Occipital lobe (tissue), 3 donors: ENCODE measurements at places on chromosomes 2 and 18. TPM values are rescaled to one million over a fixed set of nuclear protein-coding genes. Genes with fewer than 3 reads are reported as not detected.
A peak's percentile ranks its signal among the peaks of the same experiment; 100 is the strongest.

Gene BCL11A
- total RNA-seq = 128 TPM

DNA sequence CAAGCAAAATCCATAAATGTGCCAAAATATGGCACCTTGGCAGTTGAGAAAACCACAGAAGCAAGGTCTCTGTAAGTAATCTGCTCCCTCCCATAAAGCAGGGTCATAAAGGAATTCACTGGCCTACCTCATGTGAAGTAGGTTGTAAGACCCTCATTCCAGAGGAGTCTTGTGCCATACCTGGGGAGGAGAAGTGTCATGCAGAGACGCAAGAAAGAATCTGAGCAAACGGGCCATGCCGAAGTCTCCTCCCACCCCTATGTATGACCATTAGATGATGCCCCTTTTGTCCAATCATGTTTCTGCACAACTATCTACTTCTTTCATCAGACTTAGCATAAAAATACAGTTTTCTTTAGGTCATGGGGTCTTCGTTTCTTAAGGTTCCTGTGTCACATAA lies 14.6 kb downstream of the NMUR1 start:
- DNase-seq = no peak

- DNase-seq = no peak
Observed at GRCh38 chr2:173118395-173118794, 42.7 kb downstream of the MAP3K20 start.

Gene CCDC102B
- 20.1 TPM for total RNA-seq

DNA sequence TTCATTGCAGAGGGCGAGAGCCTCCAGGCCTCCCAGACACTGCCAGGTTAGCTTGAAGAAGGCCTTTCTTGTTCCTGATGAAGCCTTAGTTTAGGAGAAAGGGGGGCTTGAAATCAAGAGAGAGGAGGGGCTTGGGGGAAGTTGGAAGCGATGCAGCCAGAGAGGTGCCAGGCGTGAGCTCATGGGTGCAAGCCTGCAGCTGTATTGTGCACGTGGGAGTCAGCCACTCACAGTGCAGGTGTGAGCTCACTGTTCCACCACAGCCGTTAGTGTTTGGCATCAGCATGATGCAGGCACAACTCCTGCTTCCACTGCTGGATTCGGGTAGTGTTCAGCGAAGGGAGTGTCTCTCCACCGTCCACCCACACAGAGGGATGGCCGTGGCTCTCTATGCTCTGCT lies 68.4 kb upstream of the ALPP start:
- peak; percentile 35 for DNase-seq

- DNase-seq = no peak
Observed at GRCh38 chr2:136310797-136311603, 193.1 kb upstream of the CXCR4 start.

DNA sequence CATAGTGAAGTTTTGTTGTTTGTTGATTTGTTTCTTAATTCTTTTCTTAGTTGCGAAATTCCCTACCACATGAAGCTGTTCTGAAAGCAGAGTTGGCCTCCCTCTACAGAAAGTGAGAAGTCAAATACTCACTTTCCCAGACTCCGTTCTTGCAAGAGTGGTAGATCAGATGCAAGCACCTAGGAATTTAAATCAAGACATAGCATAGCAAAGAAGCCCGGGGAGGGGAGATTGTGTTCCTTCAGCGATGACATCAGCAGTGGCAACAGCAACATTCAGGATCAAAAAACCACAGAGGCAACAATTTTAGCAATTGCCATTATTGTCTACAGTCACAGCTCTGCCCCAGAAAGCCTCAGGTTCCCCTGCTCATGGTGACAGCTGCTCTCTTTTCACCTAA lies 580.0 kb downstream of the RNF144A start:
- no peak for DNase-seq

- DNase-seq = no peak
Observed at GRCh38 chr2:6967301-6967700, 50.1 kb downstream of the RNF144A start.

Gene RUFY4
- total RNA-seq = 0.78 TPM

DNA sequence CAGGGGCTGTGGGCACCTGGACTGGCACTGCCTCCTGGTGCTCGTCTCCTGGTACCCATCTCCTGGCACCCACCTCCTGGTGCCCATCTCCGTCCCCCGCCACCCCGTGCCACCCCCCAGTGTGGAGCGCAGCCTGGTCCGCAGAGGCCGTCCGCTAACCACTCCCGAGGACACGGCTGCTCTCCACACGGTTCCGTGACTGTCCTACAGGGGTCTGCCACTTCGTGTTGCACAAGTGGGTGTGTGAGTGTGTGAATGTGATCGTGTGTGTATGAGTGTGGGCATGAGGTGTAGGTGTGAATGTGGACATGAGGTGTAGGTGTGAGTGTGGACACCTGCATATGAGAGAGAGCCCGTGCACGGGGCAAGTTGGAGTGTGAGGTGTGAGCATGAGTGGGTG lies 119.4 kb upstream of the HS6ST1 start:
- DNase-seq = no peak

- no peak for DNase-seq
Observed at GRCh38 chr2:236967499-236967783, 118.2 kb upstream of the COPS8 start.

GRCh38 chr18:74139411-74139810 lies 8.2 kb downstream of the FBXO15 start:
- no peak for DNase-seq

GRCh38 chr2:152099367-152100050 lies 665 bp upstream of the CACNB4 start:
- peak; percentile 19 for DNase-seq

DNA sequence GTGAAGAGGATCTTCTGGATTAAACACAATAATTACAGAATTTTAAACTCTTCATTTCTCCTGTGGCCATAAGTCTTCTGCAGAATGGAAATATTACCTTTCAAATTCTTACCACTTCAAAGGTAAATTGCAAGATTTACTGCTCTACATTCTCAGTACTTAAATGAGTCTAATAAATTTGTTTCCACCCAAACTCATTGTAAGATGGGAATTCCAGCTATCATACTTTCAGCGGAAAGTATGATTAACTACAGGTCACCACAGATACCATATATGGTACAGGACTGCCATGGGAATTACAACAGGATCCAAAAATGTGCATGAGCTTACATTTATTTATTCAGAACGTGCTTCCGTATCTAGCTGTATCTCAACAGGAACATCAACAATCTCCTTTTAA lies 3.1 kb downstream of the DSC3 start:
- no peak for DNase-seq

- no peak for DNase-seq
Observed at GRCh38 chr2:46241344-46241743, 55.9 kb upstream of the EPAS1 start.

GRCh38 chr2:182540252-182540651 lies 113.4 kb upstream of the PDE1A start:
- no peak for DNase-seq

Gene MCEE
- 10.3 TPM for total RNA-seq

DNA sequence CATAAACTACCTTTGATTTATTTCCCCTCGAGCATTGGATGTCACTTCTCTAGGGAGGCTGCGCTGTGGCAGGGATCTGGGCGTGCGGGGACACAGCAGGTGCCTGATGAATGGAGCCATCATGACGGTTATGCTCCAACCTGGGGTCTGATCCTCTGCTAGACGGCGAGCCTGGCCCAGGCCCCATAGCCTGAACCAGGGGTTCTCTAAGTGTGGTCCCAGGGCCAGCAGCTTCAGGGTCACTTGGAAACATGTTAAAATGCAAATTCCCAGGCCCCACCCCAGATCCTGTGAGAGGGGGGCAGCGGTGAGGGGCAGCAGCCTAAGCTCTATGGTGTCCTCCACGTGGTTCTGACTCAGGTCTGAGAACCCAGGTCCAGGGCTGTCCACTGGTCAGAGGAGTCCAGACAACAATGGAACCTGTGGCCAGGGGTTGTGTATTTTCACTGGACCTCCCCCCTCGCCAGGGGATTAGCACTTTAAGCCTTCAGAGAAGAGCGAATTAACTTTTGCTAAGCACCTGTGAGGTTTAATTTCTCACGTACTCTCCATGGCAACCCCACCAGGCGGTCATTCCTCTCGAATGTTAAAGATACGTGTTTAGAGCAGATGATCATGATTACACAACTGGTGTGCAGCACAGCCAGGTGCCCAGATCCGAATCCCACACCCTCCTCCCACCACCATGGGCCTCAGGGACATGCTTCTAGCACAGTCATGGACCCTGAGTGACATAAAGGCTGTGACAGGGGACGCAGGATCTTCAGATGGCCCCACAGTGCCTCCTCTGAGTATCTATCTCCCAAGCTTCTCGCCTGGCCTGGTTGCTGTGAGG lies 1.6 kb upstream of the ARHGEF4 start:
- DNase-seq = no peak

- no peak for DNase-seq
Observed at GRCh38 chr2:10431797-10432196, 16.3 kb downstream of the ODC1 start.

DNA sequence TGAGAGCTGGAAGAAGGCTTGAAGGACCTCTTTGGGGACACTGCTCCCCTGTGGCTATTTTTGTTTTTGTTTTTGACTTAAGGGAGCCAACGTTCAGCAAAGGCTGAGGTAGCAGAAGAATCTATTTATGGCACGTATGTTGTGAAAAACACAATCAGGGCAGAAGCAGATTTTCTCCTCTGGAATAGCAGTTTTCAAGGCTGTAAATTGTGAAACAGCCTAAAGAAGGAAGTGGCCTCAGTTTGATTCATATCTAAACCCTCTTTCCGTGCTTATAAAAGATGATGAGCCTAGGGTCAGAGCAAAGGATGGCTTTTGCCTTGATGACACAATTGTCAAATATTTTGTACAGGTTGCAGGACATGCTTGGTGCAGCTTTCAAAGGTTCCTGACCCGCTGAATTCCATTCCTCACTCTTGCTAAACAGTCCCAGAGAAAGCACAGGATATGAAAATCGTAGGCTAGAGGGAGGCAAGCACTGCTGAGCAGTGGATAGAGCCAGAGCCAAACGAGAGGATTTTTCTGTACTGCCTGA lies 106.2 kb upstream of the DLX2 start:
- DNase-seq = no peak

DNA sequence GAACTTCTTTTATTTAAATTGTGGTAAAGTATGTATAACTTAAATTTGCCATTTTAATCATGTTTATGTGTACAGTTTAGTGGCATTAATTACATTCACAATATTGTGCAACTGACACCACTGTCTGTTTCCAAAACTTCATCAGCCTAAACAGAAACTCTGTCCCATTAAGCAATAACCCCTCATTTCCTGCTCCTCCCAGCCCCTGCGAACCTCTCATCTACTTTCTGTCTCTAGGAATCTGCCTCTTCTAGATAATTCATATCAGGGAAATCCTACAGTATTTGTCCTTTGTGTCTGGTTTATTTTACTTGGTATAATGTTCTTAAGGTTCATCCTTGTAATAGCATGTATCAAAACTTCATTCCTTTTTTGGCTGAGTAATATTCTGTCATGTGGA lies 75.1 kb downstream of the BOLA3 start:
- no peak for DNase-seq

Gene DSG2
- total RNA-seq = 3.3 TPM

- no peak for DNase-seq
Observed at GRCh38 chr18:56992777-56993176, 154.1 kb upstream of the BOD1L2 start.

DNA sequence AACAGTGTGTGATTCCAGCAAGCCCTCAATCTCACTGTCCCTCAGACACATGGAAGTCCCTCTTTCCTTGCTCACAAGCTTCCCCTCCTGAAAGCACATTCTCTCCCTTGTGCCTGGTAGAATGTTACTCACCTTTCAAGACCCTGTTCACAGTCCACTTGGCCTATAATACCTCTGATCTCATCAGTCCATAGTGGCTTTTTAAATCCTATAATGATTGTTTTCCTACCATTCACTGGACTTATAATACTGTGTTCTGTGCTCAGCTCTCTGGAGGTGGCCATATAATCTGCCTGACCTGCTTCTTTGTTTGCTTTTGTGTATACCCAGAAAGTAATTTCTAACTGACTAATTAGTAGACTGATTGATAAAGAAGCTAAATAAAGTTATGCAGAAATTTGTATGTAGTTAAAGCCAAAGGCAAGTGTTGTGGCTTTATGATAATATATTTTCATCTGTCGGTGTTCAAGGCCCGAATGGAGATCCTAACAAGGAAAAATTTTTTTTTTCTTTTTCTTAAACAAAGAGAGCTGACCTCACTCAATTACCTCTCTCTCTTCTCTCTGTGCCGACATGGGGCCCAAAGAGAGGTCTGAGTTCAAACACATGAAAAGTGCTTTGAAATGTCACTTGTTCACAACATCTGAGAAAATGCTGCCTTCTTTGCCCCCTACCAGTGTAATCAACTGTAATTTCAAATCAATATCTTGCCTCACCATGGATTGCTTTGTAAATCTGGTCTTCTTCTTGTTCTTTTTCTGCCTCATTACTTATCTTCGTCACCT lies 1033.0 kb upstream of the PIK3C3 start:
- no peak for DNase-seq

Gene TACR1
- 0.47 TPM for total RNA-seq

DNA sequence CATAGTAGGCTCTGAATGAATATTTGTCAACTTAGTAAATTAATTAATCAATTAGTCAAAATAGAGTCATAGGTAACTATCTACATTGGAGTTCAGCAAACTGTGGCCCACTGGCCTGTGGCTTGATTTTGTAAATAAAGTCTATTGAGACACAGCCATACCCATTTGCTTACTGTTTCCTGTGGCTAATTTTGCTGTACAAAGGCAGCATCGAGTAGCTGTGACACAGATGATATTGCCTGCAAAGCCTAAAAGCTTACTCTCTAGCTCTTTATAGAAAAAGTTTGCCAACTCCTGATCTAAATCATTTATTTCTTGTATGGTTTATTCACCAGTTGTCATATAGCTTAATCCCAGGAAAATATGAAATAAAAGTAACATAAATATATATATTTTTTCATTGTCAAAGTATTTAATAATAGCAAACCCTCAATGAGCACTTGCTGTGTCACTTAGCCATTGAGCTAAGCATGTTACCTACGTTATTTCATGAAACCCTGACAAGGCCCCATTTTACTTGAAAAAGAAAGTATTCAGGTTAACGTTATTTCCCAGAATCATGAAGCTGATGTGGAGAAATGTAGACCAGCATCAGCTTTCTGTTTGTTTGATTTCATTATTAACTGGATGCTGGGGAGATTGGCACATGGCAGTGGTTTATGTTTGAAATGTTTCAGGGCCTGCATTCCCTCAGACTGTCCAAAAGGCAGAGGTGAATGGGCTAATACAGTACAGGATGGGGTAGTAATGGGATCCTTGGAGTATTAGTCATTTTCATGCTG lies 69.6 kb downstream of the ICOS start:
- DNase-seq = no peak
